ENCODE measurements at places on chromosomes 7 and 10. TPM values are rescaled to one million over a fixed set of nuclear protein-coding genes. Genes with fewer than 3 reads are reported as not detected.

DNA sequence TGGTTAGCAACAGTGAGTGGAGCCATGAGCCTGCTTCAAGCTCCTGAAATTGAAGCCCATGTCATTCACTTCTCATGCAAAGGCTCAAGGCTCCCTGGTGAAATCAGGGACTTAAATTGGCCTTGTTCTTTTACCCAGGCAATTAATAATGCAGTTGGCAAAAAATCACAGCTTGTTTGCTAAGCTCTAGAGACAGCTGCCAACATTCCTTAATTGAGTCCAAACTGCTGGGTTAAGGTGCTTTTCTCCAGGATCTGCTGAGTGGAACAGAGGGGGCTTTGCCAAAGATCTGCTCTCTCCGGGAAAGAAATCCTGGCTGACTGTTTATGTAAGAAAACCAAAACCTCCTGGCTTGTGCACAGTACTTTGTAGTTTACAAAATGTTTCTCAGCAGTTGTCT, 257.6 kb upstream of the GHITM start:
- no peaks in the 10 kb centered on the region for H3K36me3 ChIP-seq
- H3K27ac ChIP-seq, result no peak overlapping the region

DNA sequence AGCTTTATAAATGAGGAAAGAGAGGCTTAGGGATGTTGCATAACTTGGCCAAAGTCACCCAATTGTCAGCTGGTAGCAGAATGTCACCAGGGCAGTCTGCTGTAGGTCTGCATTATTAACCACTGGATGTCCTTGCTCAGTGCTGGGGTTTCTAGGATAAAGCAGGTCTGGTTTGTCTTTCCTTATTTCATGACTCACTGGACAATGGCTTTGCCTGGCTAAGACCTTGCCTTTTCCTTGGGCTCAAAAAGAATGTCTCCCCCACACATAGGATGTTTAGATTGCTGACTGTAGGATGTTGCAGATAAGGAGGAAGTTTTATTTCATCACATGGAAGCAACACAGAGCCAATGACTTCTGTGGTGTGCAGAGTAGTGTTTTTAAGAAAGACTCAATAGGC, 29.4 kb downstream of the WDFY4 start:
- no peak overlapping the region for H3K27ac ChIP-seq
- no peaks in the 10 kb centered on the region for H3K27me3 ChIP-seq
- no peaks in the 10 kb centered on the region for H3K36me3 ChIP-seq
- no peak for DNase-seq
- H3K4me3 ChIP-seq, result no peak overlapping the region

DNA sequence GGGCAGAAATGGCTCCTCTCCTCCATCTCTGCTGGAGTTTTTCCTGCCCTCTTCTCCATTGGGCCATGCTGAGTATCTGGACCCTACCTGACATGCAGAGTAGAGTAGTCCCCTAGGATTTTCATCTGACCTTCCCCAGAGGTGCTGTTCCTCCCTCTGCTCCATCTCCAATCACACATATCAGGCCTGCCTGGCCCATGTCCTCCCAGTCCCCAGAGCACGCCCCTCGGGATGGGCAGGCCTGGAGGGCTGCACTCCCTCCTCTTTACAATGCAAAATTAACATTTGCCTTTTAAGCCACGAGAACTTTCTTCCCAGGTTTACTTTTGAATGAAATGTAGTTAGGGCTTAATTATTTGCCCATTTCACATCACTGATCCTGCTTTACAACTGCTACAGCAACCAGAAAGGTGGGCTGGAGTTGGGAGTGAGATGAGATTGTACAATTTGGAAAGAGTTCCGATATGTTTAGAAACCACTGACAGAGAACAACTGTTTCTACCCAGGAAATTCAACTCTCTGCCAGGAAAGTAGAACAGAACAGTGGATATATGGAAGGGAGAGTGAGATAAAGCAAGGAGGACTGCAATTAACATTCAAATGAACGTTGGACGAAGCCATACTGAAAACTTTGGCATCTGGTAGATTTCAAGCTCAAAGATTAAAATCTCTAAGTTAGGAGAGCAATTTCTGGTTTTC, 184.0 kb upstream of the HABP2 start:
- no peaks in the 10 kb centered on the region for H3K27me3 ChIP-seq
- H3K4me3 ChIP-seq, result no peak overlapping the region
- H3K27ac ChIP-seq, result no peak overlapping the region
- H3K4me1 ChIP-seq, result no peaks in the 10 kb centered on the region

GRCh38 chr7:45580053-45580872, 6.1 kb downstream of the ADCY1 start:
- peaks cover 38% of the 10 kb centered on the region for H3K4me1 ChIP-seq
- no peak overlapping the region for H3K27ac ChIP-seq
- H3K36me3 ChIP-seq, result no peaks in the 10 kb centered on the region
- peak; percentile 64 for DNase-seq
- H3K4me3 ChIP-seq, result no peak overlapping the region

GRCh38 chr10:111856631-111857030, 326.9 kb downstream of the GPAM start:
- no peaks in the 10 kb centered on the region for H3K27me3 ChIP-seq
- H3K4me1 ChIP-seq, result no peaks in the 10 kb centered on the region
- H3K36me3 ChIP-seq, result no peaks in the 10 kb centered on the region
- no peak overlapping the region for H3K4me3 ChIP-seq
- H3K27ac ChIP-seq, result no peak overlapping the region
- DNase-seq, result peak; percentile 35

GRCh38 chr10:131464789-131465188, 153.3 kb upstream of the TCERG1L start:
- no peaks in the 10 kb centered on the region for H3K4me1 ChIP-seq
- DNase-seq, result no peak
- H3K27me3 ChIP-seq, result no peaks in the 10 kb centered on the region
- no peak overlapping the region for H3K4me3 ChIP-seq
- no peak overlapping the region for H3K27ac ChIP-seq

GRCh38 chr7:125636320-125636962, 706.8 kb upstream of the POT1 start:
- H3K4me3 ChIP-seq, result no peak overlapping the region
- no peaks in the 10 kb centered on the region for H3K36me3 ChIP-seq
- no peak overlapping the region for H3K27ac ChIP-seq
- no peaks in the 10 kb centered on the region for H3K4me1 ChIP-seq

GRCh38 chr7:40538281-40538680, 403.5 kb downstream of the SUGCT start:
- H3K4me1 ChIP-seq, result no peaks in the 10 kb centered on the region
- H3K27me3 ChIP-seq, result no peaks in the 10 kb centered on the region
- no peaks in the 10 kb centered on the region for H3K36me3 ChIP-seq
- DNase-seq, result no peak
- no peak overlapping the region for H3K27ac ChIP-seq

GRCh38 chr7:47384755-47385535, 197.0 kb downstream of the TNS3 start:
- no peaks in the 10 kb centered on the region for H3K27me3 ChIP-seq
- no peak overlapping the region for H3K27ac ChIP-seq
- H3K4me3 ChIP-seq, result no peak overlapping the region
- peaks cover 18% of the 10 kb centered on the region for H3K4me1 ChIP-seq
- H3K36me3 ChIP-seq, result no peaks in the 10 kb centered on the region

DNA sequence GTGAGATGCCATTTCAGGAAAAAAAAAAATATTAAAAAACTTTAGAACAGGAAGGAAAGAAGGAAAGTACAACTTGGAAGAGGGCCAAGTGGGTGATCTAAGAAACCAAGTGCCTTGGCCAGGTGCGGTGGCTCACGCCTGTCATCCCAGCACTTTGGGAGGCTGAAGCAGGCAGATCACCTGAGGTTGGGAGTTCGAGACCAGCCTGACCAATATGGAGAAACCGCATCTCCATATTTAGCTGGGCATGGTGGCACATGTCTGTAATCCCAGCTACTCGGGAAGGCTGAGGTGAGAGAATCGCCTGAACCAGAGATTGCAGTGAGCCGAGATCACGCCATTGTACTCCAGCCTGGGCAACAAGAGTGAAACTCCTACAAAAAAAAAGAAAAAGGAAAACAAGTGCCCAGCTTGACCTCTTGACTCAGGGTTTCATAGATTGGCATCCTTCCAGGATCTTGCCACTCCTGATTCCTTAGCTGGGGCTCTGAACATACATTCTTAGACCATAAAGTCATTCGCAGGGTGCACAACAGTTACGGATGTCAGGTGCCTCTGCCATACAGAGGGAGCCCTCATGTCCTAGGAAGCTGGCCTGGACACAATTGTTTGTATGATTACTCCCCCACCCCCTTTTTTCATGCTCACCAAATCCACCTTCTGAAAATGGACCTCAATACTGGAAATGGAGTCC, 2.1 kb upstream of the GUSB start:
- no peaks in the 10 kb centered on the region for H3K36me3 ChIP-seq
- no peaks in the 10 kb centered on the region for H3K4me1 ChIP-seq
- H3K4me3 ChIP-seq, result no peak overlapping the region
- DNase-seq, result no peak
- H3K27ac ChIP-seq, result no peak overlapping the region
- no peaks in the 10 kb centered on the region for H3K27me3 ChIP-seq

- H3K27me3 ChIP-seq, result peaks cover 17% of the 10 kb centered on the region
- H3K4me1 ChIP-seq, result peaks cover 14% of the 10 kb centered on the region
- DNase-seq, result no peak
- H3K27ac ChIP-seq, result no peak overlapping the region
- H3K4me3 ChIP-seq, result no peak overlapping the region
Observed at GRCh38 chr10:17222329-17222728, 5.7 kb upstream of the VIM start.

DNA sequence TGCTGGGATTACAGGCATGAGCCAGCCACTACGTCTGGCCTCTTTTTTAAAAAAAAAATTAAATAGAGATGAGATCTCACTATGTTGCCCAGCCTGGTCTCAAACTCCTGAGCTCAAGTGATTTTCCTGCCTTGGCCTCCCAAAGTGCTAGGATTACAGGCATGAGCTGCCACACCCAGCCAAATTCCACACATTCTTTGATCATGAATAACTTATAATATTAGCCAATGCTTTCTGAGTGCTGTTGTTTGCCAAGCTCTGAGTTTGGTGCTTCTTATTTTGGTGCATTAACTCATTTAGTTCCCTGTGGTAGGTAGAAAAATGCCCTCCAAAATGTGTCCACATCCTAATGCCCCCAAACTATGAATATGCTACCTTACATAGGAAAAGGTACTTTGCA, 47.2 kb upstream of the MKI67 start:
- DNase-seq, result no peak
- H3K4me3 ChIP-seq, result no peak overlapping the region
- no peaks in the 10 kb centered on the region for H3K4me1 ChIP-seq
- 0 out of 2 replicates have a peak, but pooled peaks cover 6% of the 10 kb centered on the region for H3K36me3 ChIP-seq

DNA sequence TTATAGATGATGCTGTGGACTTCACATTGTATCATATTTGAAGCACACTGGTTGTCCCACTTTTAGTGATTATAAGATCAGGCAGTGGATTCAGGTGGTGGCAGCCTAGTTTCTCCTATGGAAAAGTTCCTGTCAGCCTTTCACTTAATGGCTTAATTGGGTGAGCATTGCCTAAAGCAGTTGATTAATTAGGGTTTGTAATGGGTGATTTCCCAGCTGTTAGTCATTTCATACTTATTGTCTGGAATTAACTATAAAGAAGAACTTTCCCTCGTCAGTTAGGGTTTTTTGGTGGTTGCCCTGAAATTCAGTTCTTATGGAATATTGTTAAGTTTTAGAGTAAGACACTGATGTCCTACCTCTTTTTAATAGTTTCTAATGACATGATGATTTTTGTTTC, 78.8 kb downstream of the SLC25A40 start:
- DNase-seq, result no peak
- no peak overlapping the region for H3K4me3 ChIP-seq
- no peaks in the 10 kb centered on the region for H3K36me3 ChIP-seq
- H3K27ac ChIP-seq, result no peak overlapping the region
- H3K27me3 ChIP-seq, result no peaks in the 10 kb centered on the region

LIPN gene
- not detected for polyA plus RNA-seq

UPK3B gene
- 3.8 TPM for polyA plus RNA-seq

PAPOLB gene
- polyA plus RNA-seq, result 0.07 TPM

Measured in GM23338 (cell line).